ENCODE measurements at places on chromosomes 6 and 20. TPM values are rescaled to one million over a fixed set of nuclear protein-coding genes. Genes with fewer than 3 reads are reported as not detected.

DNA sequence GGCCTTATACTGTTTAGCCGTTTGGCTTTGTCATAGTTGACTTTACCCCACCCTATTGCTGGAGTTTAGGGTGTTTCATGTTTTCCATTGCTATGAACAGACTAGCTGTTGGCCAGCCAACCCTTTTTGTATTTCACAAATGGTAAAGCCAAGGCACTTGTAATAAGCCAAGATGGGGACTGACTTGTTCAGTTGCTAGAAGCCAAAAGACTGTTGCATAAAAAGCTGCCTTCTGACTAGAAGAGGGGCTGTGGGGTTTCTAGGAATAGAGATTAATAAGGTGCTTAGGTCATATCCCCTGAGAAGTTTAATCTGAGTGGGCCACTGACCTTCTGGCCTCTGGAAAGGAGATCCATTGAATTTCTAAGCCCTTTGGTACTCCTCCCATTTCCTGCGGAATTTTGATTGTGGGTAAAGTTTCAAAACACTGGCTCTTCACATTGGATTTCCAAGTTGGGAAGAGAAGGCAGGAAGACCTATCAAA is 211.1 kb downstream of the PLCB4 start:
- no peak for DNase-seq

The PPP1R16B gene
- 13.0 TPM for total RNA-seq

- no peak for DNase-seq
These were observed 336.8 kb downstream of the HDGFL1 start for GRCh38 chr6:22906091-22906549.

GRCh38 chr6:33078919-33079521 is 3.2 kb downstream of the HLA-DPB1 start:
- no peak for DNase-seq

- no peak for DNase-seq
These were observed 297.6 kb downstream of the CDH26 start for GRCh38 chr20:60255866-60256265.

The GRIK2 gene
- total RNA-seq, result 321 TPM

DNA sequence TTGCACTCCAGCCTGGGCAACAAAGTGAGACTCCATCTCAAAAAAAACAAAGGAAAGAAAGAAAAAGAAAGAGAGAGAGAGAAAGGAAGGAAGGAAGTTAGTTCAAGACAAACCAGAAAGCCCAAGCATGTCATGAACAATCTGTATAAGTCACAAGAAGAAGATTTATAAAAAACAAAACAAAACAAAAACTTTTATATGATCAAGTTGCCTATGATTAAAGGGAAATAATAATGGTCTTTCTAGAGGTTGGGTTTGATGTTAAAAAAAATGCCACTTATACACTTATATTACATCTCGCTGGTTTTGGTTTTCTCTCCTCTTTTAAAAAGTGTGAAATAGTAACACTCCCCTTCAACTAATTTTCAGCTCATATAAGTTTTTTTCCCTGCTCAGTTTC is 146.2 kb upstream of the CARMIL1 start:
- DNase-seq, result no peak

DNA sequence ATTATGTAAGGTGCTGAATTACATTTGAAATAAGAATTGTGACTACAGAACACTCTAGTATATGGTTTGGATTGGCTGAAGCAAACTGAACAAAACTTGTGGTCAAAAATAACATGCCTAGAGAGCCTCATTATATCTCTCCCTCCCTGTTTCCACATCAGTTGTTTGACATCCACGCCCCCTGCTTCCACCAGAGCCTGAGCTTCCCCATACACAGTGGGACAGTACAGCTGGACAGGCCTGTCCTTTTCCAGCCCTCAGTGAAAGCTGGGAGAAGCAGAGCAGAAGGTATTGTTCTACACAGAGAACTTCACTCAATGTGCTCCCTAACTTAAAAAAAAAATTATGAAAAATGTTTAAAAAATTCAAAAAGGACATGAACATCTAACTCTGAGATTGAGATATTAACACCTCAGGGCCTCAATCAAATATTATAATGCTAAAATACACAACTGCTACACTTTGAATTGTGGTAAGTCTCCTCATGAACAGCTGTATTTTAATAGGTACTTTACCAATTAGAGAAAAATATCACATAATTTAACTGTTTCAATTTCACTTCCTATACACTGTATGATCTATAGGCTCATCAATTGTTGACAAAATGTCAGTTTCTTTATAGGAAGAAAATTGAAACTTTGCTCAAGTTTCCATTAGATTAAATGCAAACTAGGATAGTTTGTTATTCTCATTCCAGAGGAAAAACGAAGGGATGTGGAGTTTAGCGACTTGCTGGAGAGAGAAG is 44.9 kb upstream of the SCML4 start:
- no peak for DNase-seq

GRCh38 chr6:140909625-140910024 is 1223.1 kb upstream of the GJE1 start:
- DNase-seq, result no peak

GRCh38 chr6:31055441-31055840 is 45.2 kb downstream of the MUC22 start:
- DNase-seq, result no peak

The RIPPLY2 gene
- total RNA-seq, result 8.0 TPM

GRCh38 chr20:53959911-53960578 is 110.3 kb downstream of the BCAS1 start:
- DNase-seq, result no peak

DNA sequence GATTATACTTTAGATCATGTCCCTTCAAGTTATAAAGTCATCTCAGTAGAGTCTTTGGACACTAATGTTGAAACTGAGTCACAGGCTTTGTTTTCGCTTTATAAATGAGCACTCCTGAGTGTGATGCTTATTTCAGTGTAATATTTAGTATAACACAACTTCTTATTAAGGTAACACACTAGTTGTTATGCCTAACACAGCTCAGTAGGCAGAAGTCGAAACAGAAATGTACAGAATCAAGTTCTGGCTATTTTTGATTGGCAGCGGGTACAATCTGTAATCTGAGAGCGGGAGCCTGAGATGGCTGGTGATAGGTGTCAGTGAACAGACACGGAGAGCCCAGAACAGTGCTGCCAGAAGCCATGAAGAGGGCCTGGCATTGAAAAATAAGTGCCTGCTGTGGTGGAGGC is 11.4 kb downstream of the HECA start:
- DNase-seq, result no peak

The TOP1 gene
- total RNA-seq, result 19.4 TPM

GRCh38 chr6:85126485-85127167 is 323.3 kb upstream of the NT5E start:
- peak; percentile 1 for DNase-seq

- DNase-seq, result no peak
These were observed 87.0 kb downstream of the OR2B2 start for GRCh38 chr6:27825025-27825793.

- DNase-seq, result no peak
These were observed 1259.8 kb upstream of the GJE1 start for GRCh38 chr6:140872885-140873284.

The CYP39A1 gene
- 8.5 TPM for total RNA-seq

DNA sequence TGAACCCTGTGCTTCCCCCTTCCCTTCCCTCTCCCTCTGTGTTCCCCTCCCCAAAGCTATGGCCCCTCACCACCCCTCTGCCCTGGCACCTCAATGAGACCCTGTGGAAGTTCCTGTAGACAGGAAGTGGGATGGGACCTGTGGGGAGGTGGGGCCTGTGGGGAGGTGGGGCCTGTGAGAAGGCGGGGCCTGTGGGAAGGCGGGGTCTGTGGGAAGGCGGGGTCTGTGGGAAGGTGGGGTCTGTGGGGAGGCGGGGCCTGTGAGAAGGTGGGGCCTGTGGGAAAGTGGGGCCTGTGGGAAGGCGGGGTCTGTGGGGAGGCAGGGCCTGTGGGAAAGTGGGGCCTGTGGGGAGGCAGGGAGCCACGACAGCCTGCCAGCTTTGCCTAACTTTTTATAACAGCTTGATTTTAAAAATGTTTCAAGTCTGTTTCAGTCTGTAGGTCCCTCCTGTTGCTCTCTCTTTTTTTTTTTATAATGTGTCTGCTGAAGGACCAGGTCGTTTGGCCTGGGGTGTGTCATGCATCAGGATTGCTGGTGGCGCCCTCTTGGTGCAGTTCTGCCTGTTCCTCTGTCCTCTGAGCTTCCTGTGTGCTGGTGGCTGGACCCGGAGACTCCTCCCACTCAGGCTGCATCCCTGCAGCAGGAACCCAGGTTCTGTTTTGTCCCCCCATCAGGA is 70.5 kb upstream of the SLCO4A1 start:
- no peak for DNase-seq

DNA sequence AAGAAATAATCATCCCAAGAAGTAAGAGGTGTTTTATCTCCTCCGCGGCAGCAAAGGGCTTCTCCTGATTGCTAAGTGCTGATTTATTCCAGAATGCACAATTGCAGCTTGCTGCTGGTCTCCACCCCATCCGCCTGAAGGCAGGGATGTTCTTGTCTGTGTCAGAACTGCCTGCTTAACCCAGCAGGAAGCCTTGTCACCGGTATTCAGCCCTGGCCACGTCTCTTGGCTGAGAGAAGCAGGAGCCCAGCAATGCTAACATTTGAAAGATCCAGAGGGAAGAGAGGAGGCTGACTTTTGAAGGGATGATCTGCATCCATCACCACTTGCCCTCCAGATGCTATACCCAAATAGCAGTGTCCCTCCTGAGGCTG is 4.2 kb downstream of the SCML4 start:
- DNase-seq, result peak; percentile 21

- DNase-seq, result no peak
These were observed 1.4 kb downstream of the CD40 start for GRCh38 chr20:46119547-46119946.

The SYCP2 gene
- total RNA-seq, result 4.2 TPM
